ENCODE measurements at places on chromosomes 16 and 17.
A peak's percentile ranks its signal among the peaks of the same experiment; 100 is the strongest.

DNA sequence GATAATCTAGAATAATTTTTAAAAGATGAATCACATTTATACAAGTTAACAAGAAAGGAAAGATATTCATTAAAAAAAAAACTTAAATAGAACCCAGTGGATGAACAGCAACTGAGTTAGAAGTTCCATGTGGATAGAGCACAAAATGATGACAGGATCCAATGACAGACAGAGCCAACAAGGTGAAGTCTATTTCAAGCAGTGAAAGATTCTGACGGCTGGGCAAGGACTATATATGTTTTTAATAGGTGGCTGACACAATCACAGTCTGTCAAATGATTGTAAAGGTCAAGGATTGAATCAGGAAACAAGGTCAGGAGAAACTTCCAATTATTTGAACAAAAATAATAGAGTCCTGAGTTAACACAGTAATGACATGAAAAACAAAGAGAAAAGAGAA is 1460.0 kb upstream of the CDH8 start:
- no peak for DNase-seq

- DNase-seq = no peak
Measured at GRCh38 chr17:45006927-45007461, 38.9 kb upstream of the C1QL1 start.

DNA sequence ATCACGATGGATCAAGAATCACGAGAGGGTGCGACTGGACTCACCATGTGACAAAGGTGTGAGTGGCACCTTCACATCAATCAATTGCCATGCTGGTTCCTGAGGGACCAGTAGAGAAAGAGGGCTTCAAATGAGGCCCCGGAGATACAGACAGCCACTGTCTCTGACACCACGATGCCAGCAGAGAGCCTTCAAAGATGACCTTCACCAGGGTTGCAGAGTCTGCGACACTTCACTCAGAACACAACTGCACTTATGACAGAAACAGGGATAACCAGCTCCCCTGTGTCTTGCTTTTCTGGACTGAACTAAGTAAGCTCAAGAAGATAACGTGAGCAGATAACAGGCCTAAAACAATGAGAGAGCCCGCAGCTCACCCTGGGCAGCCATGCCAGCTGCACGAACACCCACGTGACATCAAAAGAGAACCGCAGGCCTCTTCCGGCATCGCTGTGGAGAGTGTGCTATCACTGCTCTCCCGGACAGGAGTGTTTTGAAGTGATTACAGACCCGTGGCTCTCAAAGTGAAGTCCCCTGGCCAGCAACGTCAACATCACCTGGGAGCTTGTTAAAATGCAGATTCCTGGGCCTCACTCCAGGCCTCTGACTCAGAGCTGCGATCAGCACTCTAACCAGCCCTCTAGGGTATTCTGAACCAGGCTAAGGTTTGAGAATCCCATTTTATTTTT is 36.4 kb downstream of the KLHDC4 start:
- DNase-seq = no peak

DNA sequence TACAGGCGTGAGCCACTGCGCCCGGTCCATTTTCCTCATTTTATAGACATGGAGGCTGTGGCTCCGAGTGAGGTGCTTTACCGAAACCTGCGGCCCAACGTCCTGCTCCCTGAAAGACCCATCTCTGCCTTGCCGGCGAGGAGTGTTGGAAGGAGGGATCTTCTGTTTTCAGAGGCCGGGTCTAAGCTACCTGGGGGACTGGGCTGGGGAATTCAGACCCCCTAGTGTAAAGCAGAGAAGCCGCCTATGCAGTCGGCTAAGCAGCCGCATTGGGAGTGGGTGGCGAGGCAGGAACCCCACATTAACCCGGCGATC is 16.3 kb downstream of the MEOX1 start:
- DNase-seq = no peak

GRCh38 chr17:64263000-64263766 is at the start of gene TEX2:
Gene TEX2, minus strand, starts transcription at chr17:64263260. Its CDS starts 49,043 bp downstream, at chr17:64214217.
- DNase-seq = peak; percentile 89

- DNase-seq = no peak
Measured at GRCh38 chr17:82686366-82687324, 11.9 kb downstream of the RAB40B start.

DNA sequence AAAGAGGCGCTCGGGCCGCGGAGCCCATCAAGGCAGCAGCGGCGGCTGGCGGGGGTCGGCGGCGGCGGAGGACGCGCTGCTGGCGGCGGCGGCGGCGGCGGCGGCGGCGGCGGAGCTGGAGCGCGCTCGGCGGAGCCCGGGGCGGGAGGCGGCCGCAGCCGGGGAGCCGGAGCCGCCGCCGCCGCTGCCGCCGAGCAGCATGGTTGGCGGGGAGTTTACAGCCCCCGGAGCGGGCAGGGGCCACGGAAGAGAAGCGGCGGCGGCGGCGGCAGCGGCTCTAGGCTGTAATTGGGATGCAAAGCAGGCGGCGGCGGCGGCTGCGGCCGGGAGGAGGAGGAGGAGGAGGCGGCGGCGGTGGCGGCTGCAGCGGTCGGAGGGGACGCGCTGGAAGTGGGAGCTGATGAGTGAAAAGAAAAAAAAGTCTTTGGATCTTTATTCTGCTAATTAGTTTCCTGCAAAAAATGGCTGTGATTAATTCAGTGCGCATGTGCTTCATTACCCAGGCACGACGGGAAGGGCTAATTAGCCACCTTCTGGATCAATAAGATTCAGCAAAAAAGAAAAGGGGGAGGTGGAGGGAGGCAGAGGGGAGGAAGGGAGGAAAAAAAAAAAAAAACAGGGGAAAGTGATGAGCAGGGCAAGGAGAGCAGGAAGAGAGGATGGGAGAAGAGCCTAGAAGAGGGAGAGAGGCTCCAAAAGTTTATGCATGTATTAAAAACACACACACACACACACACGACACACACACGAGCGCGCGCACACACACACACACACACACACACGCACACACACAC is 10.9 kb upstream of the ZFHX3 start:
- no peak for DNase-seq

GRCh38 chr17:38959508-38959907 is 7.7 kb downstream of the FBXO47 start:
- DNase-seq = no peak

GRCh38 chr17:64102627-64103390 is 27.1 kb downstream of the ERN1 start:
- DNase-seq = no peak

- peak; percentile 79 for DNase-seq
Measured at GRCh38 chr16:55944377-55944802, 69.2 kb upstream of the CES5A start.

GRCh38 chr16:84778720-84779119 is 41.1 kb upstream of the CRISPLD2 start:
- DNase-seq = no peak

DNA sequence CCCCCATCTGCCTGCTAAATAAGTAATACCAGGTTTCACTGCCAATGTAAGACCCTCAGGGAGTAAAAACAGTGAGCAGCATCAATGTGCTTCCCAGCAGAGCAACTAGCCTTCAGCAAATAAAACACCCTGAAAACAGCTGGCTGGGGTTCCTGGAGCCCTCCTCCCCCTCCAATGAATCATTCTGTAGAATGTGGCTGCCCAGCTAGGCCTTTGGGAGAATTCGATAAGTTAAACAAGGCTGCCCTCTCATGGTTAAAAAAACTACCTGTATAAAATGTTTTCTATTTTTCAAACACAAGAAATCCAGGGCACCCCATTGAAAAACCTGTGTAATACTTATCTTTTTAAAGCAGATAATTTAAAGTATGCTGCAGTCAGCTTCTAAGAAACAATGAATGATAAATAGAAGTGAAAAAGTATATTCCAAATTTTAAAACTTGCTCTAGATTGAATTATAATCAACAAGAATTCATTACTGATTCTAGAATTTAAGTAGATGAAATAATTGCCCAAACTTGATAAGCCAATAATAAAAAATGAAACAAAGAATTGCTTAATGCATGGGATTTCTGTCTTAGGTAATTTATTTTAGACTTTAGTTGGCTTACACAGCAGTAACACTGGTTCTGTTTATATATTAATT is 9.4 kb upstream of the TOM1L1 start:
- DNase-seq = no peak

DNA sequence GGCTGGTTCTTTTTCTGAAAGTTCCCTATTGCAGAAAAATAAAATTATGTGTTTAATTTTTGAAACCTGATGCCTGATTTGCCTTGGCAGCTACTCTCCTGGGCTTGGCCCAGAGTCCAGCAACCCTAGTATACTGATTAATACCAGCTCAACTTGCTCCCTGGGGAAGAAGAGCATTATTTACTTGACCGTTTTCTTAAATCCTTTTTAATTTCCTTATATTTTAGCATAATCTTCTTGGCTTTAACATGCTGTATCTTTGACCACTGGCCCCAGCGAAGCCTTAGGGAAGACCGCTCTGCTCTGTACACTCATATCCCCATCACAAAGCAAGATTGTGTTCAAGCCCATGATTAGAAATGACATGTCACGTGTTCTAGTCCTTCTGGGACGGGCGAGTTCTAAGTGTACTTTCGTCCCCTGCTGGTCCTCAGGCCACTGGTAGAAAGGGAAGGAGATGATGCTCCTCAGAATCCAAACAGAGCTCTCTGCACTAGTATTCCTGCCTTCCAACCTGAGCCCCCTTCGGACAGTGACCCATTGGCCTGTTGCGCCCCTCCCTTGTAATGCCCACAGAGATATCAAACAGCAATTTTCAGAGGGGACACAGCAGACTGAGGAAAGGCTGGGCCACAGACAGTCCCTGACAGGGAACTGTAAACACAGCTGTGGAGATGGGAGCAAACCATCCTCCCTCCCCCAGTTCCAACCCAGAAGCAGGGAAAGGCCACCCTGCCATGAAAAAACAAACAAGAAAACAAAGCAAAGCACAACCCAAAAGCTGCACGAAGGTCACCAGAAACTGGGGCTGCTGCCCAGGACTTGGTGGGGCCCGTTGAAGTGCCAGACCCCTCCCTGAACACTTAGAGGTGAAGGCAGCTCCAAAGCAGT is 4.3 kb upstream of the EZH1 start:
- no peak for DNase-seq

GRCh38 chr17:80941171-80941570 is 50.5 kb upstream of the CHMP6 start:
- DNase-seq = no peak

GRCh38 chr16:60295451-60295850 is 1561.3 kb upstream of the GOT2 start:
- no peak for DNase-seq

- DNase-seq = no peak
Measured at GRCh38 chr17:52995881-52996280, 826.8 kb upstream of the KIF2B start.

DNA sequence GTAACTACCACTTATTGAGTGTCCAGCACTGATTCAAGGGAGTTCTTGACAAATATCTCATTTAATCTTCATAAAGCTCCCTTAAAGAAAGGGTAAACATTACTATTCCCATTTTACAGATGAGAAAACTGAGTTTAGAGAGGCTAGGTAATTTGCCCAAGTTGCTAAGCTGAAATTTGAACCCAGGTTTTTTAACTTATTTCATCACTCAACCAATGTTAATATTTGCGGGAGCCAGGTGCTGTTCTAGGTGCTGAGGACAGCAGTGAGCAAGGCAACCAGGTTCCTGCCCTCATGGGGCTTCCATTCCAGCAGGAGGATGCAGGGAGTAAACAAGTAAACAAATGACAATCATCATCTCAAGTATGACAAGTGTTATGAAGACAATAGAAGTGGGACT is 104.0 kb upstream of the LHX1 start:
- DNase-seq = no peak

- DNase-seq = no peak
Measured at GRCh38 chr16:84324434-84325262, 30.0 kb downstream of the WFDC1 start.

GRCh38 chr17:43416998-43417890 is 18.5 kb downstream of the ARL4D start:
- DNase-seq = no peak

- no peak for DNase-seq
Measured at GRCh38 chr17:21297026-21297520, 12.6 kb downstream of the MAP2K3 start.

GRCh38 chr16:12531937-12532336 is 271.8 kb downstream of the CPPED1 start:
- no peak for DNase-seq

DNA sequence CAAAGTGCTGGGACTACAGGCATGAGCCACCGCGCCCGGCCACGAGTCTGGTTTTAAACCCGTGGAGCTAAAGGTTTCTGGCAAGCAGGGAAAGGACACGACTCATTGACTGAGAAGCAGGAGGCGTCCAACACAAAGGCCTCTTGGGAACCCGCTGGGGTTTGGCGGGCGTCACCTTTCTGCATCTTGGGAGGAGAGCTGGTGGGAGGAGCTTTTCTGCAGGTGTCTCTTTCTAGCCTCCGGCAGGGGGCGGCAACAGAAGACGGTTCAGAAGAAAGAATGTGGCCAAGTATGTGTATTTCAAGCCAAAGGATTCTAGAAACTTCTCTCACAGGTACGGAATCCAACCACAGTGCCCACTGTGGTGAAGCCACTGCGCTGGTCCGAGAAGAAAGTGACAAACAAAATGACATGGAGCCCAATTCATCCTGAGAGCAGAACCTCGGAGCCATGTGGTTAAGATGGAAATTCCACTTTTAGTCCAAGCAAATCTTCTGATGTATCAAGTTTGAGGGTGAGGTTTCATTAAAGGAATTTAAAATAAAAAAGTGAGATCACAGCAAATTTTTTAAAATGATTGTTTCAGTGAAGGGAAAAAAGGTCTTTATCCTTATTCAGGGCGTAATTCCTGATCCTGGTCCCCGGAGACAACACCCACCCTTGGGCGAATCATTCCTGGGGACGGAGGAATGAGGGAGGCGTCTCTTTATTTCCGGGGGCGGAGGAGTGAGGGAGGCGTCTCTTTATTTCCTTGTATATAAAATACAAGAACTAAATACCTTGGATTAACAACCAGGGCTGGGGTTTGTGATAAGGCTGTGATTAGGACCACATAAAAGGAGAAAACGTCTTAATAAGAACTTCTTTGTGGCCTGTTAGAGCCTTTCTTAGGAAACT is 97.6 kb downstream of the MRM3 start:
- DNase-seq = no peak

GRCh38 chr17:47956791-47957590 is 692 bp downstream of the PRR15L start:
- no peak for DNase-seq

GRCh38 chr16:89545831-89546574 is 14.5 kb upstream of the RPL13 start:
- DNase-seq = no peak

GRCh38 chr17:77488531-77489238 is 347.9 kb downstream of the SEC14L1 start:
- DNase-seq = no peak

DNA sequence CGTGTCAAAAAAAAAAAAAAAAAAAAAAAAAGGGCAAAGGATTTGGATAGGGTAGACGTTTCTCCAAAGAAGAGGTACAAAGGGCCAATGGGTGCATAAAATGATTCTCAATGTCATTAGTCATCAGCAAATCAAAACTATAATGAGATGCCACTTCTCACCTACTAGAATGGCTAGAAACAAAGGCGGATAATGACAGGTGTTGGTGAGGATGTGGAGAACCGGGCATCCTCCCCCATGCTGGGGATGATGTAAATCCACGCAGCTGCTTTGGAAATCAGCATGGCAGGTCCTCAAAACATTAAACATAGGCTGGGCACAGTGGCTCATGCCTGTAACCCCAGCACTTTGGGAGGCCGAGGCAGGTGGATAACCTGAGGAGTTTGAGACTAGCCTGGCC is 9.4 kb downstream of the ITGAX start:
- DNase-seq = no peak
